Myocyte (in vitro differentiated cells): ENCODE measurements at places on chromosomes 3 and 15.
A peak's percentile ranks its signal among the peaks of the same experiment; 100 is the strongest.

- DNase-seq: no peak
Observed at GRCh38 chr15:100934726-100935125, 15.6 kb downstream of the LRRK1 start.

DNA sequence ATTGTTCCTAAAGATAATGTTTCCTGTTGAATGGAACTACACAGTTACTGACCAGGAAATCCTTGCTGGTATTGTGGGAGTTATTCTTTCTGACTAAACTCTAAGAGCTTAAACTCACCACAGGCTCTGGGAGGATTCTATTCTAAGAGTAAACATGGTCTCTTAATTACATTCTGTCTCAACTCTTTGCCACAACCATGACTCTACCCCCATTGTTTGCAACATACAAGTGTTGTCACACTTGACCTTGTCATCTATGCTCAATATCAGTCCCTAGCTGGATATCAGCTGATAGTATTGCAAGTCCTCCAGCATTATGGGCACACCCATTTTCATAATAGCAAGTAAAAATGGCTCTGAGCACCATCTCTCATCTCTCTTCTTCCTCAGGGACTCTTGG lies 29.6 kb upstream of the SECISBP2L start:
- DNase-seq: peak; percentile 13

DNA sequence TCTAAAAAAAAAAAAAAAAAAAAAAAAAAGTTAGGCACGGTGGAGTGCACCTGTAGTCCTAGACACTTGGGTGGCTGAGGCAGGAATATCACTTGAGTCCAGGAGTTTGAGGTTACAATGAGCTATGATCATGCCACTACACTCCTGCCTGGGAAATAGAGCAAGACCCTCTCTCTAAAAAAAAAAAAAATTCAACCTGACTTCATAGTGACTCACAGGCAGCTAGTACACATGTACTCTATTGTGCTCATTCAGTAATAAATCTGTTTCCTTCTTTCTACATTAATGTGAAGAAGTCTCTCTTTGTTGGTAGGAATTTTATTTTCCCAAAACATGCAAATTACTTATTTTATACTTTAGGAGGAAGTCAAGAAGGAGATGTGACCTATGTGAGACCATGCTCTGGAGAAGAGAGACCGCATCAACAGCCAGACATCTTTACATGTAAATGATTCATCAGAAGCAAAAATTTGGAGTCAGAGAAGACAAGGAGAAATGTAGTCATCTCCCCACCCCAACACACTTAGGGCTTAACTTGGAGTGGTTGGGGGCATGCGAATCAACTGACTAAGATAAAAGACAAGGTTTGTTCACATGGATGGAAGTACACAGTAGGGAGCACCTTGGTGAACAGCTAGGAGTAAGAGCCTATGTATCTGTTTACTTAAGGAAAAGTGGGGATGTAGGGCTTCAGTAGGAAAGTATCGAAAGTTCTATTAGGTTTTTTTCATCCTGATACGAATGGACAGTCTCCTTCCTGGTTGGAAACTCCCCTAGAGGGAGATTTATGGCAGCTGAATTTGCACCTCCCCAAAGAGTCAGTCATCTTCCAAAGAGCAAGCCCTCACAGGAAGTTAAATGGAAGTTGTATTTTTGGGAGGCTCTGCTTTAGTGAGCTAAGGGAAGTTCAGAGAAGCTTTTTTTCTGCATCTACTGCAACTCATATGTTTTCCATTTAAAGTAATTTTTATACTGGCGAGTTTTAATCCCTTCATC lies 23.0 kb upstream of the NMD3 start:
- DNase-seq: no peak

GRCh38 chr3:181987736-181988135 lies 276.0 kb downstream of the SOX2 start:
- no peak for DNase-seq

GRCh38 chr3:7950890-7951289 lies 550.7 kb upstream of the LMCD1 start:
- no peak for DNase-seq

GRCh38 chr15:25807063-25807462 lies 56.1 kb downstream of the ATP10A start:
- no peak for DNase-seq

- no peak for DNase-seq
Observed at GRCh38 chr3:72655723-72656122, 192.5 kb downstream of the SHQ1 start.

DNA sequence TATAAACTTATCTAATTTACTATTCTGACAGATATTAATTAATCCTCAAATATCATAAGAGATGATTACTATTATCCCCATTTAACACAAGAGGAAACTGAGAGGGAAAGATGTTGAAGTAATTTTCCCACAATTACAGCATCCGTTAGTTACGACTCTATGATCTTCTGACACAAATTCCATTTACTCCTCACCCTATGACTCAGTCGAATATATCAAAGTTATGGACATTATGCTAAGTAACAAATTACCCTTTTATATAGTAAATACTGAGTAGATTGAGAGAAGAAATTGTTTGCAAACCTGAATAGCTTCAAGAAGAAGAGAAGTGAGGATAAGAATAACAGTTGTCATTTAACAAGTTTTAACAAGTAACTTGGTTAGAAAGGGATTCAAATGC lies 340.0 kb downstream of the TBC1D5 start:
- no peak for DNase-seq

DNA sequence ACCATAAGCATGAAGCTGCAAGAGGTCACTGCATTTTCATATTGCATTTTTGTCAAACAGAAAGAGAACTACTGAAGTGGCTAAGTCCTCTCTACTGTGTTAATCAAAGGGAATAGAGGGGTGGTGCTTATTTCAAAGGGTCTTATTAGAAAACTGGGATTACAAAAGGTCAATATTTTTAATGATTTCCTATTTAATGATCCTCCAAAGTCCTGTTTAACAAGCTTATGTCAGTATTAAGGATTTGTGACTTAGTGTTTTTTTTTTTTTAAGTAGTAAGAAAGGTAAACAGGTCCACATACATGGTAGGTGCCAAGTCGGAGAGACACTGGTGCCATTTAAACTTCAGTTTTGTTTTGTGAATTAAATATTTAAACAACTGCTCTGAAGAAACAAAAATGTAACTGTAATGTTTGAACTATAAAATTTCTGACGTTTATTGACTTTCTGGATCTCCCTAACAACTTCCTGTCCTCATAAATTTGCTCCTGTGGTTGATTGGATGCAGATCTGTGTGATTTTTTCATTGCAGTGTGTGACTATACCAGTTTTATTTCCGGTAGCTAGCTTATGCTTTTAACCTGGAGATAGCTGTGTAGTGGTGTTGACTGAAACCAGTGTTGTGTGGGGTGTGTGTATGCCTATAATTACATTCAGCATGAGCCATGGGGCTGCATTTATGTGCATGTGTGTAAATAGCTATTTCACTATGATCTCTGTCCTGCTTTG lies 8.6 kb upstream of the CACNA1D start:
- DNase-seq: no peak

DNA sequence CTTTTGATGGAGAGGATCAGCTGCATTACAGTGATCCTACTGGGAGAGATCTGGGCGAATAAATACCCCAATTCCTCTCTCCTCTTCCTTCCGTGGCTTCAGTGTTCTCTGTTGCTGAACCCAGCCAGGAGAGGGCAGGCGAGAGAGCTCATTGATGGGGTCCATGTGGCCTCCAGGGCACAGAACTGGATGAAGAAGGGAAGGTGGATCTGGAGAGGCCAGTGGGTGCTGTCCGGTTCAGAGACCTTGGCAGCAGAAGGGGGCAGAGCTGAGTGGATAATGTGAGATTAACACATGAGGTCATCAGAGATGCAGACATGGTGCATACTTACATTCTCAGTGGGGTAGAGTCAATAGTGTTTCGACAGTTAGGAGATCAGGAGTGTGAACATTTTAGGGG lies 193.6 kb downstream of the CLSTN2 start:
- peak; percentile 56 for DNase-seq

- DNase-seq: no peak
Observed at GRCh38 chr15:31871166-31871886, 159.0 kb upstream of the CHRNA7 start.

DNA sequence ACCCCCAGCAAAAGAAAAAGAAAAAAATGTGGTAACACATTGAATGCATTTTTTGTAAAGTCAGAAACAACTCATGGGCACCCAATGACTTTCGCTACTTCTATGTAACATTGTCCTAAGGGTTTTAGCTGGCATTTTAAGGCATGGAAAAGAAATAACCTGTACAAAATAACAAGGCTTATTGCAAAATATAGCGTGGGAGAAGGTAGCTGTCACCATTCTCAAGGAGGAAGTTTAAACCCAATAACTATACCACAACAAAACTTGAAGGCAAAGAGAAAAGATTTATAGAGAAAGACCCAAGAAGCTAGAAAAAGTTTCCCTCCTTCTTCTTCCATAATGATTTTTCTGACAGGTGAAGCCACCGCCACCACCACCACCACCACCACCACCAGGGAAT lies 55.7 kb upstream of the ACP3 start:
- no peak for DNase-seq

GRCh38 chr3:60046210-60046609 lies 996.4 kb upstream of the CFAP20DC start:
- DNase-seq: no peak

DNA sequence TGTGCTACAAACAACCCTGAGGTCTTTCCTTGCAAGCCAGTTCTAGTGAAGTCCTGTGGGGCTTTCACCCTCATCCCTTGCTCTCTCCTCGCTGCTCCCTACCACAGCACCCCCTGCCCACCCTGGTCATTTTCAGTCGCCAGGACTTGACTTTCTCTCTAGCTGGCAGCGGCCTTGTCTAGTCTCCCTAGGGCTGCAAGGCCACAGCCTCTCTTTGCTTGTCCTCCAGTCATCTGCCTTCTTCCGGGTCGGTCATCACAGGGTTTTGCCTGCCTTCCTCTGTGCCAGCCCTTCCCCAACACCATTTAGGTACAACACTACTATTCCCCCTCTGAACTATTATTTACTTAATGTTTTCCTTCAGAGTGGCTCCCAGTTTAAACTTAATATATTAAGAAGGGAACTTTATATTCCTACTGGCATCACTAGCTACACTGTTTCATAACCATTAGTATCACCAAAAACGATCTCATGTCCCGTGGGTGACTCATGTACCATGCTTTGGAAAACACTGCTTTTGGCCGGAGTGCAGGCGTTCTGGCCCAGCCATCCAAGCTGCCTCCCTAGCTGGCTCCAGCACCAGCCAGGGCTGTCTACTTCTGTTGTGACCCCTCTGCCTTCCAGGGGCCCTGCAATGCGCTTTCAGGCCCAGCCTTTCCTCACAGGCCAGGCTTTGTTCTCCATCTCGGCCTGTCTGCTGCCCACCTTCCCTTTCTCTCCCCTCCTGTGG lies 21.4 kb downstream of the FAH start:
- peak; percentile 61 for DNase-seq

- no peak for DNase-seq
Observed at GRCh38 chr3:76349715-76350480, 564.5 kb upstream of the ZNF717 start.
